ENCODE measurements at places on chromosomes 11 and 22.

DNA sequence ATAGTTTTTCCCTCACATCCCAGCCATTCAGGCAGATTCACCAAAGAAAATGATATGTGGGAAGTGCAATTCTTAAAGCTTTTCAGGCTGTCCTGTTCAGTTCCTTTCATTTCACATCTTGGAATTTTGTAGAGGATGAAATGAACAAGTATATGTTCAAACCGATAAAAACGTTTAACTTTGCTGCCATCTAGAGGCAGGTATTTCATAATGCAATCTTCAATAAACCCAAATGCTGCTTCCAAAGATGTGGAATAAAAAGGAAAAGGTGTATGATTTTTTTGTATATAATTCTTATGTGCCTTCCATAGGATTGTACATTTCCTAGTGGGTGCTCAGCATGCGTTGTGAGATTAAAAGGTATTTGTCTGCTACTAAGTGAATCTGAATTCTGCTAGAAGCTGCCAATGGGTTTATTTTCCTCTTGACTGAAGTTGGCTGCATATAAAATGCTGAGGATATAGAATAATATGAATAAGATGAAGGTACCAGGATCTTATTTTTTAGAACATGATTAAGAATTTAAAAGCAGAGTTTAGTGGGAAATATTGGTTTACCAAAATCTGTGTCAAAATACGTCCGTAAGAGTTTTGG lies 199.3 kb downstream of the PGR start:
- no peak for DNase-seq
- H3K4me3 ChIP-seq, result no peak overlapping the region
- H3K27ac ChIP-seq, result no peak overlapping the region

- peaks cover 88% of the 10 kb centered on the region for H3K4me1 ChIP-seq
- H3K36me3 ChIP-seq, result peaks cover 34% of the 10 kb centered on the region
- no peak overlapping the region for H3K4me3 ChIP-seq
- DNase-seq, result peak; percentile 79
- no peaks in the 10 kb centered on the region for H3K27me3 ChIP-seq
- peak overlapping the region; percentile 98 for H3K27ac ChIP-seq
Observed at GRCh38 chr11:8721609-8722500, 39.3 kb downstream of the RPL27A start.

DNA sequence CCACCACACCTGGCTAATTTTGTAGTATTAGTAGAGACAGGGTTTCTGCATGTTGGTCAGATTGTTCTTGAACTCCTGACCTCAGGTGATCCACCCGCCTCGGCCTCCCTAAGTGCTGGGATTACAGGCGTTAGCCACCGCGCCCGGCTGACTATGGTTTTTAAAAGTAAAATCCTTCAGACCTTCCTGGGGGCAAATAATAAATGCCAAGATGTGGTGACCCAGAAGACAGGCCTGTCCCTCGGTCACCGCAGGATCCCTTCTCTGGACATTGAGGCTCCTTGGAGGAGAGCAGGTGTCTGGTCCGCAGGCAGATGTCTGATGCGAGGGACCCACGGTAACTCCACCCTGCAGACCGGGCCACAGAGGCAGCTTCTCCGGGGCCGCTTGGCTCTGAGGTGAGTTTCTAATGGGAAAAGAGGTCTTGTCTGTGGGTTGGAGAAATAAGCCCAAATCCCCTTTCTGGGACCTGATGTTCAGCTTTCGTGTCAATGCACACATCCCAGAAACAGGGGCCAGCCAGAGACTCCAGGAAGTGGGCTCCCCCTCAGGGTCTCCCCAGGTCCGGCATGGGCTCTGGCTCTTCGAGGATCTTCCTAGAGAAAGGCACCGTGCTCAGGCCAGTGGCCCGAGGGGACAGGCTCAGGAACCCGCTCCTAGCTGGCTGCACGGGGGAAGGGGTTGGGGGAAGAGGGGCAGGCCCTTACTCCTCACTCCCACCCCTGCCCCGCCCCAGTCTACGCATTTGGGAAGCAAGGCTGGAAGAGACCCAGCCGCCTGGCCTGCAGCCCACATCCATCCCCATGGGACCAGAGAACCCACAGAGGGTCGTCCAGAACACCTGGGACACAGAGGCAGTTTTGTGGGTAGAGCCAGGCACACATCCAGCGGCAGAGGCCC lies 100.6 kb downstream of the WNT7B start:
- H3K4me1 ChIP-seq, result peaks cover 8% of the 10 kb centered on the region
- no peaks in the 10 kb centered on the region for H3K36me3 ChIP-seq
- H3K27me3 ChIP-seq, result peaks cover 25% of the 10 kb centered on the region
- no peak overlapping the region for H3K27ac ChIP-seq
- peak; percentile 56 for DNase-seq
- H3K4me3 ChIP-seq, result no peak overlapping the region

DNA sequence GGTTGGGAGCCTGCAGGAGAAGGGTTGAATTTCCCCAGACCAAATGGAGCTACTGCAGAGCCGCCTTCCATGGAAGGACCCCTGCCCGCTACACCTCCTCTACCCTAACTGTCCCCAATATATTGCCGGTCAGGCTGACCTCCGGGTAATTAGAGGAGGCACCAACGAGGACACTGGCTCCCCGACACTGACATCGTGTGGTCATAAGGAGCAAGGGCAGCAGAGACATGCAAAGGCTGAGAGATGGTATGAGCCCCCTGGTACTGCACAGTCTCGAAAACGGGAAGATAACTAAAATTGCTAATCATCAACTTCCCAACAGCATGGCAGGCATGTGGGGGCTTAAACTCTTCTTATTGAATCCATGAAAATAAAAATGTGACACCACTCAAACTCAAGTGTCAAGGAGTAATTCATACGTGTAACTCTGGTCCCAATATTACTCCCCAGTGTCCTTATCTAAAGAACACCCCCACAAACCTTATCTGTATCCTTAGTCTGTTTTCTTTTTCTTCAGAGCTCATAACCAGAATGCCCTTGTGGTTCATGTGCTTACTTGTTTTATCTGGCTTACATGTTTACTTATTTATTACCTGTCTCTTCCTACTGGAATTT lies 4.4 kb downstream of the CAVIN3 start:
- peak overlapping the region; percentile 6 for H3K4me3 ChIP-seq
- H3K27me3 ChIP-seq, result no peaks in the 10 kb centered on the region
- no peak overlapping the region for H3K27ac ChIP-seq
- no peaks in the 10 kb centered on the region for H3K36me3 ChIP-seq

- H3K4me3 ChIP-seq, result peak overlapping the region; percentile 66
- H3K4me1 ChIP-seq, result peaks cover 17% of the 10 kb centered on the region
- no peaks in the 10 kb centered on the region for H3K36me3 ChIP-seq
- no peaks in the 10 kb centered on the region for H3K27me3 ChIP-seq
Observed at GRCh38 chr11:85647078-85647477, 689 bp upstream of the TMEM126A start.

- no peak for DNase-seq
- no peaks in the 10 kb centered on the region for H3K27me3 ChIP-seq
Observed at GRCh38 chr11:27660171-27660570, 40.1 kb downstream of the BDNF start.

- H3K27ac ChIP-seq, result no peak overlapping the region
- no peaks in the 10 kb centered on the region for H3K4me1 ChIP-seq
- H3K36me3 ChIP-seq, result no peaks in the 10 kb centered on the region
- no peaks in the 10 kb centered on the region for H3K27me3 ChIP-seq
- no peak for DNase-seq
- no peak overlapping the region for H3K4me3 ChIP-seq
Observed at GRCh38 chr11:37612146-37612545, 1014.1 kb upstream of the RAG2 start.

DNA sequence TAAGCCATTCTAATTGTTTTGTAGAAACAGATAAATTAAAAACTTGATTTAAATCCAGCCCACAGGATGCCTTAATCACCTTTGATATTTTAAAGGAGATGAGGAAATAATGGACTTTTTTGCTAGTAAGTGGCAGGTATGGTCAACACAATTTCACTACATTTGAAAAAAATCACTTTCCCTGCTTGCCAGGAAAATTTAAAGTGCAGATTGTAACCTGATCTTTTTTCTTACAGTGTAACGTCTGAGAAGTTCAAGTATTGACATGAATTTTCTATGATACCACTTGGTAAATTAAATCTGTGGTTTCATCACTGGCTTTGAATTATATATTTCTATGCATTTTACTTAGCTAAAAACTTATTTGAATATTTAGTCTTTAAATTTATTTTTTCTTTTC lies 65.3 kb downstream of the ARHGEF12 start:
- no peaks in the 10 kb centered on the region for H3K36me3 ChIP-seq
- peak overlapping the region; percentile 74 for H3K27ac ChIP-seq
- no peak for DNase-seq

- no peak overlapping the region for H3K4me3 ChIP-seq
- H3K36me3 ChIP-seq, result no peaks in the 10 kb centered on the region
- no peak overlapping the region for H3K27ac ChIP-seq
- no peaks in the 10 kb centered on the region for H3K4me1 ChIP-seq
Observed at GRCh38 chr11:34585735-34586487, 35.0 kb upstream of the EHF start.

DNA sequence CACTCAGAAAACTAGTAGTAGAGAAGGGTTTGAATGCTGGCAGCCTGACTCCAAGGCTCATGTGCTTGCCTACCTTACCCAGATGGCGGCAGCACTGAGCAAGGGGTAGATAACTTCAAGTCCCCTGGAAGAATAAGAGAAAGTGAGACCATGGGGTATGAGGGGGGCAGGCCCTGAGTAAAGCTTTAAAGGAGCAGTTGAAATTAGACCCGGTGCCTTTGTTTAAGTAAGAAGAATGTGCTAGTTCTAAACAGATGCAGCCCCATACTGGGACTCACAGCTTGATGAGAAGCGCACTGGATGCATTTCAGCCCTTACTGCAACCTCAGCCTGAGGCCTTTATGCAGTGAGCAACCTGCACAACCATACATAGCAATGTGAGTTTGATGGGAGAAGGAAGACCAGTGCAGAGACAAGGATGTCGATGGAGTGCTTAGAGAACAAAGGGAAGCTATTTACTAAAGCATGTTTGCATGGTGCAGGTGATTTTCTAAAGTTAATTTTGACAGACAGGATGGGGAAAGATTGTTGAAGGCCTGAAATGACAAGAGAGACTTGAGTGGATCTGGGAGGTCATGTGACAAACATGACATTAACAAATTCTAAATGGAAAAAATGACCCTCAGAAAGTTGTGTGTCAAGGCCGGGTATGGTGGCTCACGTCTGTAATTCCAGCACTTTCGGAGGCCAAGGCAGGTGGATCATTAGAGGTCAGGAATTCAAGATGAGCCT lies 27.1 kb upstream of the TMA7B start:
- no peaks in the 10 kb centered on the region for H3K36me3 ChIP-seq
- H3K4me3 ChIP-seq, result no peak overlapping the region
- H3K27me3 ChIP-seq, result peaks cover 56% of the 10 kb centered on the region
- H3K4me1 ChIP-seq, result no peaks in the 10 kb centered on the region

- peak overlapping the region; percentile 80 for H3K27ac ChIP-seq
- H3K4me1 ChIP-seq, result peaks cover 56% of the 10 kb centered on the region
- peak; percentile 63 for DNase-seq
- H3K36me3 ChIP-seq, result no peaks in the 10 kb centered on the region
Observed at GRCh38 chr11:1570531-1570895, 1.6 kb downstream of the DUSP8 start.

- H3K36me3 ChIP-seq, result no peaks in the 10 kb centered on the region
- no peak overlapping the region for H3K4me3 ChIP-seq
- no peak overlapping the region for H3K27ac ChIP-seq
- no peak for DNase-seq
- peaks cover 12% of the 10 kb centered on the region for H3K4me1 ChIP-seq
- no peaks in the 10 kb centered on the region for H3K27me3 ChIP-seq
Observed at GRCh38 chr11:128116447-128116846, 470.9 kb downstream of the ETS1 start.

GRCh38 chr11:121889186-121889585 lies 226.8 kb downstream of the BLID start:
- H3K27me3 ChIP-seq, result no peaks in the 10 kb centered on the region
- no peak for DNase-seq
- no peak overlapping the region for H3K4me3 ChIP-seq
- peaks cover 16% of the 10 kb centered on the region for H3K4me1 ChIP-seq
- H3K27ac ChIP-seq, result no peak overlapping the region
- no peaks in the 10 kb centered on the region for H3K36me3 ChIP-seq

DNA sequence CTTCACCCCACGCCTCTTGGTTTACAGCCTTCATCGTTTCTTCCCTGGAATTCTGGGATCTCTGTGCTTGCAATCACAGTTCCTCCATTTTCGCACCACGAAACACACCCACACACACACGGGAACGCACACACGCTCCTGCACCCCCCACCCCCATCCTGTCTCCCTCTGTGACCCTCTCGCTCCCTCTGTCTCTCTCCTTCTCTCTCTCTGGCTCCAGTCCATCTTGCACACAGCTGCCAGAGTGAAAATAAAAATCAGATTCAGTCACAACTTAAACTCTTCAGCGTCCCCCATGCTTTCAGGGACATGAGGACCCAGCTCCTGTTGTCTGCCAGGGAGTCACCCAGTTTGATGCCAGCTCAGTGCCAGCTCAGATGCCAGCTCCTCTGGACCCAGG lies 3.0 kb downstream of the GAL start:
- H3K4me3 ChIP-seq, result no peak overlapping the region
- no peak overlapping the region for H3K27ac ChIP-seq
- peaks cover 26% of the 10 kb centered on the region for H3K27me3 ChIP-seq
- peak; percentile 18 for DNase-seq

DNA sequence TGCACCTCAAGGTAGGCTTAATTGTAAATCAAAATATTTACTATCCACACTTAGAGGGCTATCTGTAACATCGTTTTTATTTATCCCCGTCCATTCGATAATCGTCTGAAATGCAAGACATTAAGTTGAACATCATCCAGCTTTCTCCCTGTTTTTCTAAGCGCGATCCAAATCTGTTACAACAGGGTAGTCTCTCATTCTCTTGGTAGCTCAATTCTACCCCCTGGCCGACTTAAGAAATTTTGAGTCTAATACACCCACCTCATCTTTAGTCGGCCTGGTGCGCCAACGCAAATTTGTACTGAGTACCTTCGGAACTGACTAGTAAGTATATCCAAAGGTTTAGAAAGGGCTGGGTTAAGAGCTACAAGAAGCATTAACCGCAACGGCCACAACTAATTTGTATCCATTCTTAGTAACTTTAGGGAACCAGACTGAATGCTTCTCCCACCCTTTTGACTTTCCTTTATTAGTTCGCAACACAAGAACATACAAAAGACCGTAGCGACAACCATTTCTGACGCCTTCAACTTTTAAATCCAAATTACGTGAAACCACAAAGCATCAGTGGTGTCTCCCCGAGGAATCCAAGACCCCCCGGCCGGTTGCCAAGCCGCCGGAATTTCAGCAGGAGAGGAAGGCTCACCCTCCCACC lies 1.0 kb upstream of the ZNF143 start:
- peaks cover 13% of the 10 kb centered on the region for H3K4me1 ChIP-seq
- H3K4me3 ChIP-seq, result peak overlapping the region; percentile 71
- H3K27me3 ChIP-seq, result no peaks in the 10 kb centered on the region

DNA sequence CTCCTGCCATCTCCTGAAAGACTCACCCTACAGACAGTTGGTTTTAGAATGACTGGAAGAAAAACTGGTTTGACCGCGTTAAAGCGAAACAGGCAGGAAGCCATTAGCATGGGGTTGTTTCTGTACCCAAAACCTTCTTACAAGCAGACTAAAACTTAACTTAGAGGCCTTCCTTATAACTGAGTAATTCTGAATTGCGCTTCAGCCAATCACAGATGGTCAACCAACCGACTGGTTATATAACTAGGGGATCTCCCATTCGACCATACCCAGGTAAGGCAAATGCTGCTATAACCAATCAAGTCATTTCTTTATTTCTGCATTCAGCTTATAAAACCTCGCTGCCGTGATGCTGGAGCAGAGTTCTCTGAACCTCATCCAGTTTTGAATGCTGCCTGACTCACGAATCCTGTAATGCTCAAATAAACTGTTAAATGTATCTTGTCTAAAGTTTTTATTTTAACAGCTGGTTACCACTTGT lies 87.8 kb upstream of the DRD2 start:
- no peak for DNase-seq
- no peaks in the 10 kb centered on the region for H3K27me3 ChIP-seq
- peaks cover 23% of the 10 kb centered on the region for H3K4me1 ChIP-seq

GRCh38 chr22:28505416-28506149 lies 174.1 kb downstream of the TTC28 start:
- H3K27me3 ChIP-seq, result no peaks in the 10 kb centered on the region
- no peak overlapping the region for H3K27ac ChIP-seq
